ENCODE measurements at places on chromosomes 13 and 19. TPM values are rescaled to one million over a fixed set of nuclear protein-coding genes. Genes with fewer than 3 reads are reported as not detected.

GRCh38 chr19:33366127-33366526 lies 7.4 kb upstream of the CEBPG start:
- no peak for DNase-seq

DNA sequence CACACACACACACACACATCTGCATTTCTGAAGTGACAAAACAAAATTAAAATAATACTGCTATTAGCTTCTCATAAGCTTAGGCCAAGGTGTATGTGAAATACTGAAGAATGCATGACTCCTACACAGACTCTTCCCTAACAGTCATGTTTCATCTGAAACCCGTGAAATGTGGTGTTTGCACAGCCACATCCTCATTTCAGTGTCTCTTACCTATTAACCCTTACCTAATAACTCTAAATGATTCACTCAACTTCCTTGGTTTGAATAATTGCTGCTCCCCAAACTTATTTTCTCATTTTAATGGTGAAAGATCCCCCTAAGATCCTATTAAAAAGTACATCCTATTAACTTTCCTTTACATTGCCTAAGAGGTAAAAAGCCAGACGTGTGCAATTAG lies 117.6 kb downstream of the MIPEP start:
- DNase-seq: no peak

RHPN2 gene
- polyA plus RNA-seq: 16.5 TPM

DNA sequence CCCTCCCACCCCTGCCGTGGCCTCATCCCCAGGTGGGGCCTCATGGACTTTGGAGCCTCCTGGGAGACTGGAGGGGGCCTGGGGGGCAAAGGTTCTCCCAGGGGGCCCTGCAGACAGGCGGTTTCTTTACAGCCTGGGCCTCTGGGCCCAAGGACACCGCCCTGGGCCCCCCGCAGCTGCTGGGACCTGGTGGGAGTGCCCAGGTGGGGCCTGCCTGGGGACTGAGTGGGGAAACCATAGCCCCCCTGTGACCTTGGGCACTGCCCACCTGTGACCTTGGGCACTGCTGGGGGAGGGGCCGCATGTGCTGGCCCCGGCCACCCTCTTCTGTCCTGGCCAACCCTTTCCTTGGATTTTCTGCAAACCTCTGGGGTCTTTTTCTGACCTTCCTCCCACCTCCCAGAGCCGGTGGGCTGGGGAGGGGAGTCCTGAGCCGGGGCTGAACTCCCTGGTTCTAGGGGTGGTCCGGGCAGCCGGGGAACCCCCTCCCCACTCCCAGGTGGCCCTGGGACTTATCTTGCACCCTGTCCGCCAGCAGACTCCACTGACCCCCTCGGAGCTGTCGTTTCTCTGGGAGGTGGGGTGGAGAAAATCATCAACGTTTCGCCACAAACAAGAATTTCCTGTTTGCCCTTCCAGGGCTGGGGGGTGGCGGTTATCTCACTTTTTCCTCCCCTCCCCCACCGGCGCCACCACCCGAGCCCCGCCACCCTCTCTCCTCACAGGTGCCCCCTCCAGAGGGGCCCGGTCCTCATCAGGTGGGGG lies 27.0 kb downstream of the ARID3A start:
- no peak for DNase-seq

DNA sequence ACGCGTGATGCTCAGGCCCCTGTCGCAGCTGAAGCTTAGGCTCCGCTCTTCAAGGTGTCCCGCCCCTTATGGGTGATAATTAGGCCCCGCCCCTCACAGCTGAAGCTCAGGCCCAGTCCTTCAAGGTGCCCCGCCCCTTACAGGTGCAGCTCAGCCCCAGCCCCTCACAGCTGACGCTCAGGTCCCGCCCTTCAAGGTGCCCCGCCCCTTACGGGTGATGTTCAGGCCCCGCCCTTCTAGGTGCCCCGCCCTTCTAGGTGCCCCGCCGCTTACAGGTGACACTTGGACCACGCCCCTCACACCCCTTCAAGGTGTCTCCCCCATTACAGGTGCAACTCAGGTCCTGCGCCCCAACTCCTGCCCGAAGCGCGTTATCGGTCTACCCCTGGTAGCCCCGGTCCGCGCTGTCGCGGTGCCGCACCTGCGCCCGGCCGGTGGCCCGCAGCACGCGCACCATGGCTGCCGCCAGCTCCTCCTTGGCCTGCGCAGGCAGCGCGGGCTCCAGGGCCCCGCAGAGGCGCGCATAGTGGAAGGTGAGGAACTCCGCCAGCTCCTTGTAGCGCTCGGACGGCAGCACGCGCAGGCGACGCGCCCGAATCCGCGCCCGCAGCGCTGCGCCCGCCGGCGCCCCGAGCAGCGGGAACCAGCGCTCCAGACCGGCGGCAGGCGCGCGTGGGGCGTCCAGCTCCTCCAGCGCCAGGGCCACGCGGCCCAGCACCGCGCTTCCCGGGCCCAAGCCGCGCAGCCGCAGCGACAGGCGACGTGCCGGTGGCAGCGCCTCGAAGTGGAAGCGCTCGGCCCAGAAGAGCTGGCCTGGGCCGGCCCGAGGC lies 7.3 kb downstream of the RASAL3 start:
- no peak for DNase-seq

DNA sequence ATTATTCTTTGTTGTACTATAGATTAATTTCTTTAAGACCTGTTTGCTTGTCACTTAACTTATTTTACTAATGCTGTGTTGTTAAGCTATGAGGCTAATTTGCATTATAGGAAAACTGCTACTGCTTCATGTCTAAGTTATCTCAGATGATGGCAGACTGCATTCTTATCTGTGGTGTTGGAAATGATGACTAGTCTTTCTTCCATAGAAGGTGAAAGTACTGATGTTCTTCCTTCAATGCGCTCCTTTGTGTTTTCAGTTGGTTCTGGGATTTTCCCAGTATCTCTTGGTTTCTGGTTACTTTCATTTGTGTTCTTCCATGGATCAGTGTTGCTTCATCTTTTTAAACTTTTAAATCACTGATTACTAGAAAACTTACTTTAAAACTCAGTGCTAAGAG lies 46.9 kb downstream of the TPP2 start:
- no peak for DNase-seq

LAIR2 gene
- polyA plus RNA-seq: not detected

TSSK6 gene
- polyA plus RNA-seq: 0.43 TPM

DNA sequence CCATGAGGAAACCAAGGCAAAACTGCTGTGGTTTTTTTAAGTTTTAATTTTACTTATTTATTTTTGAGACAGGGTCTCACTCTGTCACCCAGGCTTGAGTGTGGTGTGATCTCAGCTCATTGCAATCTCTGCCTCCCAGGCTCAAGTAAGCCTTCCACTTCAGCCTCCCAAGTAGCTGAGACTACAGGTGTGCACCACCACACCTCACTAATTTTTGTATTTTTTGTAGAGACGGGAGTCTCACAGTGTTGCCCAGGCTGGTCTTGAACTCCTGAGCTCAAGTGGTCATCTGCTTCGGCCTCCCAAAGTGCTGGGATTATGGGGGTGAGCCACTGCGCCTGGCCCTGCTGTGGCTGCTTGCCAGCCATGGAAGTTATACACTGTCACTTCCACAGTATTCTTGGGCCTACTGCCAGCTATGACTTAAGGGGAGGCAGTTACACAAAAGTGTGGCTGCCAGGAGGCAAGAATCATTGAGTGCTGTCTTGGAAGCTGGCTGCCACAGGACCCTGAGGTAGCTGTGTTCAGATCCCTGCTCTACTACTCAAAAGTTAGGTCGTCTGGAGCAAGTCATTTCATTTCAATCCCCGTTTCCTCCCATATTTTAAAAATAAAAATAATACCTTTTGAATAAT lies 12.7 kb downstream of the FARP1 start:
- no peak for DNase-seq

DNA sequence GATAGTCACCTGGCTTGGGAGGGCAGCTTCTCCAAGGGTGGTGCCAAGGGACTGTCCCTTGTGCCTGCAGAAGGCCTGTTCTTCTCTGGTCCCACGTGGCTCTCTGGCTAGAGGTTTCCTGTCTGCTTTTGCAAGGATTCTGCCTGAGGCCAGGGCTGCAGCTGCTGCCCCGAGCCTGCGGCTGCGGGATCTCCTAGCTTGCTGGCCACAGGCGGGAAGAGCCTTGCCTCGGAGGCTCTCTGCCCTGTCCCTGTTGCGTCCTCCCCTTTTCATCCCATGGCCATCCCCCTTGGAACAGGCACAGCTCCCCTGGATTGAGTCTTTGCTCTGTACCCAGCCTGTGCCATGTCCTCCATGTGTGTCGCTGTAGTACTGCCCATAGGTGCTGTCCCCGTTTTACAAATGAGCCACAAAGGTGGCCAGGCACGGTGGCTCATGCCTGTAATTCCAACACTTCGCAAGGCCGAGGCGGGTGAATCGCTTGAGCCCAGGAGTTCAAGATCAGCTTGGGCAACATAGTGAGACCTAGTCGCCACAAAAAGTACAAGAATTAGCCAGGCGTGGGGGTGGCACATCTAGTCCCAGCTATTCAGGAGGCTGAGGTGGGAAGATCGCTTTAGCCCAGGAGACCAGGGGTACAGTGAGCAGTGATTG lies 9.1 kb downstream of the IRF3 start:
- no peak for DNase-seq

DNA sequence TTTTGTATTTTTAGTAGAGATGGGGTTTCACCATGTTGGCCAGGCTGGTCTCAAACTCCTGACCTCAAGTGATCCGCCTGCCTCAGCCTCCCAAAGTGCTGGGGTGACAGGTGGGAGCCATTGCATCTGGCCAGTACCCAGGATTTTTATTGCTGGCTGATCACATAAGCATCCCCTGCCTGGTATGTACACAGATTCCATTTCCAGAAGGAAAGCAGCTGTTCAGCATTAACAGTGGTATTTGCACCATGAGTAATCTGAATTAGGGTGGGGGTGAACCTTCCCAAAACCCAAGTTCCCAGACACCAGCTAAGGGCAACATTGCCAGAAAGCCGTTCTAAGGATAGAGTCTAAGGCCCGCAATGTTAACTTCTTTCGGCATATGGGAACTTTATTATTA lies 7.3 kb downstream of the ZNF555 start:
- DNase-seq: peak; percentile 49

GRCh38 chr13:114010401-114011101 lies 36.7 kb upstream of the C13orf46 start:
- DNase-seq: no peak

GRCh38 chr13:52842441-52842840 lies 6.0 kb downstream of the PCDH8 start:
- no peak for DNase-seq

- DNase-seq: peak; percentile 88
These were observed 4.3 kb downstream of the CD37 start for GRCh38 chr19:49339301-49340068.

SERP2 gene
- 5.6 TPM for polyA plus RNA-seq

- DNase-seq: peak; percentile 63
These were observed 14.2 kb upstream of the PNMA8C start for GRCh38 chr19:46442808-46443450.

- DNase-seq: no peak
These were observed 408.2 kb downstream of the COG6 start for GRCh38 chr13:40063703-40064102.

ZNF813 gene
- polyA plus RNA-seq: 3.0 TPM

WDR18 gene
- polyA plus RNA-seq: 31.6 TPM

GRCh38 chr13:108269601-108270328 lies at the start of gene TNFSF13B:
Gene TNFSF13B, plus strand, starts transcription at chr13:108269718. Its CDS starts 178 bp downstream, at chr13:108269896.
- peak; percentile 32 for DNase-seq

- no peak for DNase-seq
These were observed 7.7 kb downstream of the ZNF614 start for GRCh38 chr19:52020506-52020905.
